ENCODE measurements at places on chromosomes 3 and 15.

- DNase-seq: no peak
- no peak overlapping the region for H3K27ac ChIP-seq
- H3K4me3 ChIP-seq: no peak overlapping the region
- no peaks in the 10 kb centered on the region for H3K27me3 ChIP-seq
These were observed 13.8 kb downstream of the DENND4A start for GRCh38 chr15:65778269-65778668.

DNA sequence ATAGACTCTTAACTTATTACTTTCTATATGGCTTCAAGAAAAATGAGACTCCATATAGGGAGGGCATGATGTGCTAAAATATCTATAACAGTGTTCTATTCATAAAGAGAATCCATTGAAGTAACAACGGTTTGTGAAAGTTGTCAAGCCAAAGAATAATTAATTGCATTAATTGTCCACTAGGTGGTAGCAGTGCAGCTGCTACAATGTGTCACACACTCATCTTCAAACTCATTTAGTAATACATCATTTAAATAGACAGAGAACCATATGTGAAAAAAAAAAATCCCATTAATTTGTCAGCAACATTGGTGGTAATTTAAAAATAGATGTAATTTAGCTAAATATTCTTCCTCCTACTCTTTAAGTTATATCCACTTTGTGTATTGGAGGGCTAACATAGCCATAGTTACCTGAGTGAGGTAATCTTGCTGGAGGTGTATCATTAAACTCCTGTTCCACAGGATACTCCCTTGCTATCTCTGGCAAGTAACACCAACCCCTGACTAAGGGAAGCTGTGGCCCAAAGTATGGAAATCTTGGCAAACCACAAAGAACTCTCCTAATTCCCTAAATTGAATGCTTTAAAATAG, 3.7 kb upstream of the CPA3 start:
- peak; percentile 74 for DNase-seq
- no peaks in the 10 kb centered on the region for H3K4me1 ChIP-seq
- H3K27ac ChIP-seq: no peak overlapping the region
- no peaks in the 10 kb centered on the region for H3K36me3 ChIP-seq
- no peak overlapping the region for H3K4me3 ChIP-seq
- no peaks in the 10 kb centered on the region for H3K27me3 ChIP-seq

DNA sequence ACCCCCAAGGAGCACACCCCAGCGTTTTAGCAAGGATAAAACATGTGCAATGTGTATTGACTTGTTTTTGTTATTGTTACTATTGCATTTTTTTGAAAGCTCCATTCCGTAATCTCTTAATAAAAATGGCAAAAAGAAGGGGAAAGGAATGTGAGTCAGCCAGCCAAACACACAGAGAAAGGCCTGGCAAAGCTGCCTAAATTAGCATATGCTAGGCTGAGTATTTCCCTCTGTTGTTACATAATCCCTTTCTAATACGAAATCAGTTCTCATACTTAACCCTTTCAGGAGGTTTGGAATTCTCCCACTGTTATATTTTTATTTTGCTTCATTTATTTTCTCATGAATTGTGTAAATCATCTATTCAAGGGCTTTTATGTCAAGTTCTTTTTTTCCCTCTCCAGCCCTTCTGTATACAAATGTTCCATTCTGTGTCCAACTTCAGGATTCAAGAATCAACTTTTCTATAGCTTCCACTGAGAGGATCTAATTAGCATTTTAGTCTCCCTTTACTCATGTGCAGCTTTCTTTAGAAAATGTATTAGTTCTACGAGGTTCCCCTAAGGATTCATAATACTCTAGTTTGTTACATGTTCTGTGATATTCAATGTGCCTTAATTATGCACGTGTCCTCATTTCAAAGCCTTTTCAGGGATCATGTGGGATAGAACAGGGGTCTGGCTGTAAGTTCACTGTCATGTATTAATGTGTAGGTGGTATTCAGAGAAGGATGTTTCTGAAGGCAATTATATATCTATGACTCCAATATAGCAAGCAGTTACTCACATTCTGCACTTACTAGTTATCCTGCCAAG, 9.2 kb downstream of the CADM2 start:
- H3K27me3 ChIP-seq: no peaks in the 10 kb centered on the region
- H3K4me3 ChIP-seq: no peak overlapping the region
- DNase-seq: no peak

DNA sequence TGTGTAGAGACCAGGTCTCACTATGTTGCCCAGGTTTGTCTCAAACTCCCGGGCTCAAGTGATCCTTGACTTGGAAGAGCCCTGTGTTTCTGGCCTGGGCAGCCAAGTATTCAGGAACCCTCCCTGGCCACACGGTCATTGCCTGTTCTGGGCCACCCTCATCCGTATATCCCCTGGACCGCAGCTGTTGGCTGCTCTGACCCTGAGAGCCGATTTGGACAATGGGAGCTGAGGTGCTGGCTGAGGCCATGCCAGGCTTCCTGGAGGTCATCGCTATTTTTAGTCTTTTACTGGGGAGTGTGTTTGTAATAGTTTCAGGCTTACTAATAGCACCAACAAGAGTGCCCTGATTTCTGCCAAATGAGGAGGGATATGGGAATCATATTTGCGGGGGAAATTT, 60.7 kb downstream of the ADAMTS7 start:
- no peaks in the 10 kb centered on the region for H3K27me3 ChIP-seq
- peaks cover 3% of the 10 kb centered on the region for H3K4me1 ChIP-seq
- no peak for DNase-seq
- H3K27ac ChIP-seq: no peak overlapping the region
- H3K4me3 ChIP-seq: peak overlapping the region; percentile 32
- no peaks in the 10 kb centered on the region for H3K36me3 ChIP-seq

GRCh38 chr3:55158345-55158744, 230.5 kb upstream of the LRTM1 start:
- peaks cover 17% of the 10 kb centered on the region for H3K4me1 ChIP-seq
- H3K27me3 ChIP-seq: no peaks in the 10 kb centered on the region
- DNase-seq: peak; percentile 38
- H3K36me3 ChIP-seq: no peaks in the 10 kb centered on the region
- H3K27ac ChIP-seq: no peak overlapping the region

DNA sequence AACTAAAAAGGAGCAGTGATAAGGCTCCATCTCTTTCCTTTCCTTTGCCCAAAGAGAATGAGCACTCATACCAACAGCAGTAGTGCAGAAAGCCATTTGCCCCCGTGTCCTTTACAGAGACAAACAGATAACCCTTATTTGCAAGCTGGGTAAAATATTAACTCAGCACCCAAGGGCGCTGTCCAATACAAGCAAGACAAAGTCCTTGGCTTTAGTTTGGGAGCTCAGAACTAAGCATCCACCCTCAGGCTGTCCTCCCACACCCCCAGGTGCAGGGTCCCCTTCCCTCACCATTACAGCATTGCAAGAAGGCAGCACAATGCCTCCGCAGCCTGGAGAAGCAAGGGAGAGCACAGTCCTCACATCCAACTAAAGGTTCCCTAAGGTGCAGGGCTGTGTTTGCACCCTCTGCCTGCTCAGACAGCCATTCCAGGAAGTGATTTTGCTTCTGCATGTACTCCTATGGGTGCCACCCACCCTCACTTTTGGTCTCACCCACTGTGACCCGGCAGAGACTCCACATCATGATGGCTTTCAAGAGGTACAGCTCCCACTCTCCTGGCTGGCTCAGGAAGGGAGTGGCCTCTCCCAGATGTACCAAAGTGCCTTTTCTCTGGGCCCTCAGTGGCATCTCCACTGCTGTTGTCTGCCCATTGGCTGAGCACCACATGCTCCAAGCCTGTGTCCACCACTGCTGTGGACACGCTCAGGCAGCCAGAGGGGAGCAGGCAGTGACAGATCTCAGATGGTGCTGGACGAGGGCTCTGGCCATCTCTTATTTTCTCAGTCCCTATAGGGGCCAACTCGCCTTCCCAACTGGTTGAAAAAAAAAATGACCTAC, 34.1 kb upstream of the HES1 start:
- H3K27me3 ChIP-seq: peaks cover 7% of the 10 kb centered on the region
- no peaks in the 10 kb centered on the region for H3K36me3 ChIP-seq
- H3K4me3 ChIP-seq: no peak overlapping the region

DNA sequence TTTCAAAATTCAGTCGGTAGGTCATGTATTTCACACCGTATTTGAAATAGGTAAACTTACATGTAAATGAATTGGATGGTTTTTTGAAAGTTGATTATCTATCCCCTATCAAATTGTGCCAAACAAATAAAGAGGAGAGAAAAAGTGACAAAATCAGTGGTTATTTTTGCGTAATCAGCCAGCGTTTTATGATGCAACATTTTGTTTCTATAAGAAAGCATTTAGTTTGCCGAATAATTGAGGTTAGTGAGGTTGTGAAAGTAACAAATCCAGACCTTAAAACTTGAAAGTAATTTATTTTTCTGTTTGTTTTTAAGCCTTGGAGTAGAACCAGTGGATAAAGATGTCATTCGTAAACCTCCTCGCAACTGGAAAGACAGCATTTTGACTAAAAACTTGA, 29.3 kb downstream of the ASTE1 start:
- peak; percentile 77 for DNase-seq
- H3K27me3 ChIP-seq: no peaks in the 10 kb centered on the region
- no peaks in the 10 kb centered on the region for H3K36me3 ChIP-seq
- no peak overlapping the region for H3K27ac ChIP-seq
- no peak overlapping the region for H3K4me3 ChIP-seq
- H3K4me1 ChIP-seq: no peaks in the 10 kb centered on the region

DNA sequence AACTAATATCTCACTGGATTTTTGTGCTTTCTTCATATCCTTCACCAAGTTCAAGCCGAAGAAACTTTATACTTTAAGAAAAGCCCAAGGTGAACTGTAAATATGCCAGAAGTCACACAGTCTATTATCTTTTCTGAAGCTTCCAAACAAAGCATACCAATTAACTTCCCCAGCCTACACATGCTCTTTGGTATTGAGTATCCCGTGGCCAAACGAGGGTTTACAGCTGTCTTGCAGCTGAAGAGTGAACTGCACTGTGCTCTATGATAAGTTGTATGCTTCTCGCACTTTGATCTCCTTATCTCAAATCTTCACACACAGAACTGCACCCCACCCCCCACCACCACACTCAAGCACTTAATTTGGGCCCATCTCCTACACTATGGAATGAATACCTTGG, 215.6 kb upstream of the VEPH1 start:
- no peaks in the 10 kb centered on the region for H3K27me3 ChIP-seq
- no peak overlapping the region for H3K27ac ChIP-seq
- H3K4me1 ChIP-seq: no peaks in the 10 kb centered on the region
- no peak overlapping the region for H3K4me3 ChIP-seq
- DNase-seq: no peak
- no peaks in the 10 kb centered on the region for H3K36me3 ChIP-seq

- H3K27me3 ChIP-seq: peaks cover 12% of the 10 kb centered on the region
- no peaks in the 10 kb centered on the region for H3K36me3 ChIP-seq
- H3K4me3 ChIP-seq: peak overlapping the region; percentile 48
These were observed 5.5 kb upstream of the CFAP100 start for GRCh38 chr3:126389112-126389793.

DNA sequence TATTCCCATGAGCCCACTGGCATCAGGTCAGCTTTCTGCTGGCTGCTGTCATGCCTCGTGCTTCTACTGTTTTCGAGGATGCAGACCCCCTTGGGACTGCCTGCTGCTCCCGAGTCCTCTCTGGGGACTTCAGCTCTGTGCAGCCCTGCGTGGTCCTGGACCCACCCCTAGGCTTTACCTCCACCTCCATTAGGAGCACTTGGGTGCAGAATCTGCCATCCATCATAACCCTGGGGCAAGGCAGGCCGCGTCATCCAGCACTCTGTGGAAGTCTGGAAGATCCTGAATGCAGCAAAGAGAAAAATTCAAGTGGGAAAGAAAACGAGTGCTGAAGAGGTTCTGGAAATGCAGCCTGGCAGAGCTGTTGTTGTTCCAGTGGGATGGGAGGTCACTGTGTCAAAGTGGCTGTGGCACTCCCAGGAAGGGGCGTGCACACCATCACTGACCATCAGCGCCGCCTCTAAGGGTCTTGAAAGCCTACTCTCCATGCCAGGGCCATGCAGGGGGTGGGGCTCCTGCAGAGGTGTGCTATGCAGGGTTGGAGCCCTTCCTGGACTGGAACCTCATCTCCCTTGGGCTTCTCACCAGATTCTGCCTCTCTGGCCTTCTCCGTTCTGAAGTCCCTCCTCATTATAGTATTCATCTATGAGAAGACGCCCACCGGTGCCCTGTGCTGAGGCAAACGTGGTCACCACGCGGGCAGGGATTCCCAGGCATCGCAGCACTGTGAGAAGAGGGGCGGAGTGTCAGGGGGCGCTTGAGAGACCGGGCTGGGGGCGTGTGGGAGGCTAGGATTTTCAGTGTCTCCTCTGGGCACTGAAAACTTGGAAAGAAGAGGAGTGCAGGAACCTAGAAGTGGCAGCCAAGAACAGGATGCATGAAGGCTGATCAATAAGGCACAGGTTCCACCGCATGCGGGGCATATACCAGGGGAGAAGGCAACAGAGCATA, 12.5 kb downstream of the EPB42 start:
- peaks cover 17% of the 10 kb centered on the region for H3K27me3 ChIP-seq
- H3K36me3 ChIP-seq: no peaks in the 10 kb centered on the region
- H3K4me3 ChIP-seq: no peak overlapping the region
- no peak overlapping the region for H3K27ac ChIP-seq

- no peaks in the 10 kb centered on the region for H3K27me3 ChIP-seq
- no peaks in the 10 kb centered on the region for H3K36me3 ChIP-seq
- no peak overlapping the region for H3K27ac ChIP-seq
These were observed 59.1 kb upstream of the FRMD4B start for GRCh38 chr3:69445024-69445423.

GRCh38 chr3:196620161-196620604, 19.3 kb upstream of the NRROS start:
- no peak overlapping the region for H3K27ac ChIP-seq
- no peak overlapping the region for H3K4me3 ChIP-seq
- no peaks in the 10 kb centered on the region for H3K4me1 ChIP-seq
- H3K36me3 ChIP-seq: no peaks in the 10 kb centered on the region
- H3K27me3 ChIP-seq: no peaks in the 10 kb centered on the region

DNA sequence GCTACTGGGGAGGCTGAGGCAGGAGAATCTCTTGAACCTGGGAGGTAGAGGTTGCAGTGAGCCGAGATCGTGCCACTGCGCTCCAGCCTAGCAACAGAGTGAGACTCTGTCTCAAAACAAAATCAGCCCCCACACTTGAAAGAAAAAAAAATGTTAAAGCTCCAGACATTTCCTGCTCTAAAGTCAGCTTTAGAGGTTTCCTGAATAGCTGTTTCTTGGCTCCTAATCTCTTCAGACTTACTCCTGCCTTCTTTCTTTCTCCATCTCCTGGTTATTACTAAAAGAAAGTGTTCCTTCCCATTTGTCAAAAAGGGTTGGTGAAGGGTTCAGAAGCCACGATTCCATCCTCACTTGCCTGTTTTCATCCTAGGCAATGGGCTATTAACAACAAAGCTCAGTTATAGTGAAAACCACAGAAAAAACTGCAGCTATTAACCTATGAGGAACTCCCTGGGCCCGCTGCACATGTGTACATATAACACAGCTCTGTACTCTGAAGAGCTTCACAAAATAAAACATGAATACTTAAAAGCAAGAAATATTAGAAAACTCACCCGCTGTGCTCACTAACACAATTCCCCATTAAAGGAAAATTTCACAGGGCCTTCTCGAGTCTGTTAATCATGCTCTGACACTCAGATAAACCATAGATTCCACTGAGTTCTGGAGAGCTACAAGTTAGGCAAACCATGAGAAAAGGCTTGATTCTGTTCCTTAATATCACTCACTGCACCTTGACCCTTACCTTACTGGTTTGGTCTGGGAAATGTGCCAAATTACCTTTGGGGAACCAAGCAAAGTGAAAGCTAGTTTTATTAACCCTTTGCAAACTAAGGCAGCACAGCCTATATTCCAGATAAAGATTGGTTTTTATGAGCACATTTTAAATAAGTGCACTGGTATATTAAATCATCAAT, 89.9 kb upstream of the TSPAN3 start:
- no peak overlapping the region for H3K4me3 ChIP-seq
- H3K27ac ChIP-seq: no peak overlapping the region
- no peaks in the 10 kb centered on the region for H3K27me3 ChIP-seq
- no peaks in the 10 kb centered on the region for H3K4me1 ChIP-seq
- peak; percentile 34 for DNase-seq
- peaks cover 6% of the 10 kb centered on the region for H3K36me3 ChIP-seq

Data from fibroblast of lung (primary cell).